Muscle of back (tissue), 13 donors: ENCODE measurements at places on chromosomes 7 and 10.

- DNase-seq, result no peak
These were observed 196.5 kb downstream of the ELFN1 start for GRCh38 chr7:1866601-1867000.

GRCh38 chr10:48449501-48450232 is 143.2 kb downstream of the MAPK8 start:
- DNase-seq, result no peak

DNA sequence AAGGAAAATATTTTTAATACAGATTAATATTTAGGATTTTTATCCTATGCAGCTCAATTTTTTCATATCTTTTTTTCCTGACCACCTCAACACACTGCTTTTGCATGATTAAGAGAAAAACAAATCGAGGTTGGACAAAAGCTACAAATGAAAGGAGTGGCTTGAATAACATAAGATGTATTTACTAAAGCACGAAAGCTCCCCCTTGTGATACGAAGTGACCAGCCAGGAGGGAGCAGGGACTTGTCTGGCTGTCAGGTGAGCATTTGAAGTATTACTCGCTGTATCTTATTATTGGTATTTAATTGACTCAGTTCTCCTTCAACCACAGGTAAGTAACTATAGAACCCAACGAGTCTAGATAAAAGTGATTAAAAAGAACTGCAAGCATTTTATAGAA is 265.2 kb upstream of the PHF14 start:
- no peak for DNase-seq

DNA sequence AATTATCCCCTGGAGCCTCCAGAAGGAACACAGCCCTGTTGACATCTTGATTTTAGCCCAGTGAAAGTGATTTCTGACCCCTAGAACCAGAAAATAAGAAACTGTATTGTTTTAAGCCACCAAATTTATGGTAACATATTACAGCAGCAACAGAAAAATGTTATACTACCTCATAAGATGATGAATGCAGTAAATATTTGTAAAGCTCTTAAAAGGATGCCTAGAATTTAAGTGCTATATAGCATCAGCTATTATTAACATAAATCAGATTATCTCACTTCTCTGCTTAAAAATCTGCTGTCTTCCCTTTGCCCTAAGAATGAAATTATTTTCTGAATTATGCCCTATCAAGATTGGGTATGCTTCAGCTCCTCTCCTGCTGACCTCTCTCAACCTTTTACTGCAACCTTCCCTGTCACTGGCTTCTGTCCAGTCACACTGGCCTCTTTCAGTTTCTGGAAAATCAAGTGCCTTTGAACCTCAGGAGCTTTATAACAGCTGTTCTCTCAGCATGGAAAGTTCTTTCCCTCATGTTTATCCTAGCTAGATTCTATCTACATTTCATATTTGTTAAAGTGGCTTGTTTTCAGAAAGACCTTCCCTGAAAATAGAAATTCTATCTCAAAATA is 78.9 kb downstream of the GPR37 start:
- peak; percentile 22 for DNase-seq

DNA sequence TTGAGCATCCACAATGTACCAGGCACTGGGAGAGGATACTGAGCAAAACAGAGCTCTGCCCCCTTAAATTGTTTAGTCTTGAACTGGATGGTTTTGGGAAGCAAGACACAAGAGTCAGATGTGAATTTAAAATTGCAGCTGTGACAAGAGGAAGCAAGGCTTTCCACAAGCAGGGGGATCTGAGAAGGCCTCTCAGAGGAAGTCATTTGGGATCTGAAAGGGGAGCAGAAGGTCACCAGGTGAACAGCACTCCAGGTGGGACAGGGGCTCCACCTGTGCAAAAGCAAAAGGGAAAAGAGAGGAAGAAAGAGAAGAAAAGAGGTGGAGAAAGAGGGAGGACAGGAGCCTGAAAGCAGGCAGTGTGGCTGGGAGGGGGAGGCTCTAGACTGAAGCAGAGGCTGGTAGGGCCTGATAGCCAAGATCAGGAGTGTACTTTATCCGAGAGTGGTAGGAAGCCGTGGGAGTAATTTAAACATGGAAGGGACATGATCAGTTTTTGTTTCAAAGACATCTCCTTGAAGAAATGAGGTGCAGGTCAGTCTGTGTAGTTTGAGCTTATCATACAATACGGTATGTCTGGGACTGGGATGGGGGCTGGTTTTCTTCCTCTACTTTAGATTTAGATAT is 76.1 kb upstream of the DUSP5 start:
- DNase-seq, result no peak

- peak; percentile 67 for DNase-seq
These were observed 176.1 kb upstream of the TNS3 start for GRCh38 chr7:47757921-47758411.

DNA sequence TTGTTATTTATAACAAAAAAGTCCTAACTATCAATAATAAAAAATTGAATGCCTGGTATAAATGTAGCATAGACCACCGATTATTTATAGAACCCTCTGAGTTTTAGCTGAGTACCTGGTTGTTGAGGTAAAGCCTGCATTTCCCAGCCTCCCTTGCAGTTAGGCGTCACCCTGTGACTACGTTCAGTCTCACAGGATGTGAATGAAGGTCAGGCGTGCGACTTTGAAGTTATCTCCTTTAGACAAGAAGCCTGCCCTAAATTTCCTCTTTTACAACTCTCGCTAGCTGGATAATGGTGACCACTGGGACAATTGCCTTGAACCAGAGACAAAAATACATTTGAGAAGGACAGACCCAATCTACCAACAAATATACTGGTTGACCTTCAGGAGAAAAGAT is 67.5 kb upstream of the TES start:
- no peak for DNase-seq

GRCh38 chr7:52501696-52502095 is 533.7 kb upstream of the POM121L12 start:
- no peak for DNase-seq

DNA sequence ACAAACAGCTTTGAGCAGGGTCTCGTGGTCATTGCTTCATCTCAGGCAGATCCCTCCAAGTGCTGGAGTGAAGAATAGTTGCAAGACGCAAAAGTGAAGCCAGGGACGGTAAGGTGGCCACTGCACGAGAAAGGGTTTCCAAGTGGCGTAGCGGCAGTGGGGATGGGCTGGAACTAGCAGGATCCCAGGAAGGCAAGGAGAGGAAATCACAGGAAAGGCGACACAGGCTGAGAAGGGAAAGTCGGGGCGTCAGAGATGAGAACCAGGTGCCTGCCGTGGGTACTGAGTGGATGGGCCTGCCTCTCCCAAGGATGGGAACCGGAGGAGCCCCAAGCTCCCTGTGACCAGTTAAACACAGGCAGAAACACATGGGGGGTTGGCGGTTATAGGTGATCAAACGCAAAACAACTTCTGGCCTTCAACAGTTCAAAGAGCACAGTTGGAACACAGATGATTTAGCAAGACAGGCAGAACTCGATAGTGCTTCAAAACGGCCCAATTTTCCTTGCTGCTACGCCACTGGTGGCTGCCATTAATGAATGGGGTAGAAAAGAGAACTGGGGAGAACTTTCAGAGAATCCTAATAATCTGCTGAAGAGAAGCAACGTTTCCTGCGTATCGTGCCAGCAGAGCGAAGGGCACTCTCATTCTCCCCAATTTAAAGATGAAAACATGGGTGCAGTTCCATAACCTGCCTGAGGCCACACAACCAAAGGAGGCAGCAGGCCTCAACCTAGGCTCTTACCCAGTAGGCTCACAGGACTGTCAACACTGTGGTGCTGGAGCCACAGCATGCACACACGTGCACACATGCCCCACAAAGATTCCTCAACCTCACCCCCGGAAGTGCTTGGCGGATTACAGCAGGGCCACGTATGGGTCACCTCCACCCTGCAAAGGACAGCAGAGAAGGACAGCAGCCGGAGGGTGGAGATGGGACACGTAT is 61.9 kb downstream of the MAD1L1 start:
- DNase-seq, result no peak

- no peak for DNase-seq
These were observed 63.5 kb downstream of the LGI1 start for GRCh38 chr10:93821051-93821772.

DNA sequence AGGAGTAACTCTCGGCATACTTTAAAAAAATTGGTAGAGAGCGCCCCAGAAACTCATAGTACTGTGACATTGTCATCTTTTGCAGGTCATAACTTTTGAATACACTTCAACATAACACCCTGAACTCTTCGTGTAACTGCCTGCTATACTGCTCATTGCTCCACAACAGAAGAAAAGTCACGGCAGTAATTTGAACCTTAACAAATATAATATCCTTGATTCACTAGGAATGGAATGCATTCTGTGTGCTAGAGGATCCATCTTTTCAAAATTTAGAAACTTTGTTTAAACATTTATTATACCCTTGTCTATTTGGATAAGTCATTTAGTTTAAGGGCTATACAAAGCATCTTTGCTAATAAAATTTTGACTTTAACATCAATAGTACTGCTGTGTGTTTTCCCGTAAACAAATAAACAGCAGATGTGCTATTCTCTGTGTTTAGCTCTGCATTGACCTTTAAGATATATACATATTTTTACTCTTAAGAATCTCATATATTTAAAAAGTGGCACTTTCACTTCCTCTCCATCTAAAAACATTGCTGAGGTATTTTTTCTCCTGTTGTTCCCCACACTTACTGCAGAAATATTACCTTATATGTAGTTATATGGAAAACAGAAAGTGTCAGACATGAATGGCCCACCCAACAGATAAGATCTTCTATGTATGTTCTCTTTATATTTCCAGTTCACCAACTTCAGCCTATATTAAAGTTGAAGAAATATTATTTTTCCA is 217.6 kb upstream of the TMEM229A start:
- no peak for DNase-seq
